ENCODE measurements at places on chromosomes 7 and 10.

- no peak for DNase-seq
Measured at GRCh38 chr7:92802406-92802805, 34.0 kb downstream of the CDK6 start.

GRCh38 chr10:97230146-97230545 is 44.4 kb upstream of the SLIT1 start:
- no peak for DNase-seq

GRCh38 chr10:30431435-30431911 is 2.5 kb upstream of the MAP3K8 start:
- DNase-seq: no peak

- DNase-seq: no peak
Measured at GRCh38 chr10:94997741-94998174, 59.3 kb downstream of the CYP2C9 start.

DNA sequence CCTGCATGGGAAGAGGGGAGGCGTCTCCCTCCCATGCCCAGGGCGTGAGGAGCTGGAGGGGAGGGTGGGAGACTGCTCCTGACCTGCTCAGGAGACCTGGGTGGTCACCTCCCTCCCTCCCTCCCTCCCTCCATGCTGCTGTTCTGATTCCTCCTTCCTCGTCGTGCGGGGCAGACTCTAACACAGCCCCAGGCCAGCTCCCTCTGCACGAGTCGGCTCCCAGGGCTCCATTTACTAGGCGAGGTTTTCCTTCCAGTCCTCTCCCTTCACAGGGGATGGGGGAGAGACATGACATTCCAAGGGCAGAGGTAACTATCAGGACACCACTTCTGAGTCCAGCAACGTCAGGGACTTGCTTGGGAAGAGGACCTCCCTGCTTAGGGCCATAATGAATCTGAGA is 23.6 kb downstream of the VIPR2 start:
- DNase-seq: no peak

- DNase-seq: no peak
Measured at GRCh38 chr7:3825491-3825890, 524.4 kb downstream of the SDK1 start.

- no peak for DNase-seq
Measured at GRCh38 chr7:111815354-111815753, 253.1 kb upstream of the IMMP2L start.

DNA sequence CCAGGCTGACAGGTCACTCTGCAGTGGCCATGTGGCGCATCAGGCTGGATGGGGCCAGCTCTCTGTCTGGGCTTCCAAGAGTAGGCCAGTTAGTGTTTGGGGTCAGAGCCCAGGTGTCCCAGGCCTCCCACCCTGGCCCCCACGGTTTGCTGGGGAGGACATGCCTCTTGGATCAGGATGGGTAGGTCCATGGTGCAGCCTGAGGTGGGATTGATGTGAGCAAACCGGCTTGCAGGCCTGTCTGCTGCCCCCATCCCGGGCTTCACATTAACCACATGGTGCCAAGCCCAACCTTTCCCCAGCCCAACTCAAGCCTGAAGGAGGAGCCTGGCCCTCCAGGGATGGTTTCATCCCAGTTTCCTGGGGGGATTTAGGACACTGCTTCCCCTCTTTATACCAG is 39.2 kb downstream of the LDB3 start:
- no peak for DNase-seq

DNA sequence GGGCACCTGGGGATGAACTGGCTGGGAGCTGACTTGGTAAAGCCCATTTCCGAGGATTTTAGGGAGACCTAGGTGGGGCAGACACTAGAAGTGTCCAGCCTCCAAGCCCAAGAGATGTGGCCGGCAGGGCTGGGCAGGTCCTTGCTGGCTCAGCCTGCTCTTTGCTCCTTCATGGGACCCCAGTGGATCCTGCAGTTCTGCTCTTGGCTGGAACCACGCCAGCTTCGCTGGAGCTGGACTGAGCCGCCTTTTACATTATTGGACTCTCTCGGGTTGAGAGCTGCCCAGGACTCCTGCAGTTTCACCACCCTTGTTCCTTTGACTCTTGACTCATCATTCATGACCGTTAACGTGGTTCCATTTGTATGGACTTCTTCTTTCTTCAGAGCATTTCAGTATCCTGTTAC is 5.7 kb downstream of the PPIF start:
- DNase-seq: no peak

DNA sequence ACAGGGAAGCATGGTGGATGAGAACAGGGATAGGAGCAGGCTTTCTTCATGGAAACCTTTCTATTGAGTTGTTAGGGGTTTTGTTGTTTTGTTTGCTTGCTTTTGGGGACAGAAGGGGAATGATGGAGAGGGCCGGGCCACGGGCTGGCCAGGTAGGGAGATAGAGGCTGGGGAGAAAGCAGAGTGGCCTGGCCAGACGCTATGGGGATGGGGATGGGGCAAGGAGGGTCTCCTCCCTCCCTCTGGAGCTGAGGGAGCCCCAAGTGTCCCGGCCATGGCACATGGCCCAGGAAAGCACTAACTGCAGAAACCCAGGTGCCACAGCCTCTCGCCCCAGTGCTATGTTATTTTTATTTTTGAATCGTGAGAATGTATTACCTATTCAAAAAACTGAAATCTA is 10.0 kb downstream of the AOC1 start:
- no peak for DNase-seq

GRCh38 chr10:131890276-131891195 is 10.3 kb upstream of the PPP2R2D start:
- DNase-seq: no peak

DNA sequence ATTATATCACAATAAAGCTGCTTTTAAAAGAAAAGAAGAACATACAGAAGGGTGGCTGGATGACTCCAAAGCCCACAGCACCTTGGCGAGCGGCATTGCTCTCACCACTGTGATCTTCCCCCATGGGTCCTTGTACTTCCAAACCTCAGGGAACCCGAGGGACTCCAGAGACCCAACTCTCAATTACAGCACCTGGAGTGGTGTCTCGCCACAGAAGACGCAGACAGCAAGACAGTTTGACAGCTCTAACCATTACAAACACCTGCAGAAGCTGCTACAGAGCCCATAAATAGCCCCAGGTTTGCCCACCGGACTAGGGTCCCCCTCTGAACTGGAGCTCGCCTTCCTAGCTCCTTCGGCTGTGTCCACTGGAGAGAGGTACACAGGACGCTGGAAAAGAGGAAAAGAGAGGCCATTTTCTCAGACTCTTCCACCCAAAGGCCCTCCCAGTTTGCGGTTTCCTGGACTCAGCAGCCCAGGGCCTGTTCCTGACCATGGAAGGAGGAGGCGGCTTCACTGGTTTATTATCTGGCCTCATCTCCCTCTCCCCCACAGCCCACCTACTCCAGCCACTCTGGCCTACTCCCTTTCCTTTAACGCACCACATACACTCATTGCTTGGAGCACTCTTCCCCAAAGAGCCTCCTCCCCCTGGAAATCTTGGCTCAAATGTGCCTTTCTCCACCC is 1.9 kb downstream of the PIK3AP1 start:
- no peak for DNase-seq

DNA sequence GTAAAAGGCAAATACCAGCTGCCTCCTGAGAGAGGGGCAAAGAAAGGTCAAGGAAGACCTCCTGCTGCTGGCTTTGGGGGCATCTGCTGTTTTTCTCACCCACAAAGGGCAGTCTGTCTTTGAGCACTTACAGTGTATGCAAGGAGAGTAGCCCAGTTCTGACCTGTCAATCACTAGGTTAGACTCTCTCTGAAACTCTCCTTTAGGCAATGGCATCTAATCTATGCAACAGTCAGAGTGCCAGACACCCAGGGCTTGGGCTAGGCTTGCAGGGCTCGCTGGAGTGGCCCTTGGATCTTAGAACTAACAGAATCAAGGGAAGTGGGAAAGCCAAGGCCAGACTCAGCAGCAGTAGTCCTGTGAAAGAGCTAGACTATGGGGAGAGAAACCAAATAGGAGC is 522.9 kb downstream of the NRG3 start:
- DNase-seq: no peak

DNA sequence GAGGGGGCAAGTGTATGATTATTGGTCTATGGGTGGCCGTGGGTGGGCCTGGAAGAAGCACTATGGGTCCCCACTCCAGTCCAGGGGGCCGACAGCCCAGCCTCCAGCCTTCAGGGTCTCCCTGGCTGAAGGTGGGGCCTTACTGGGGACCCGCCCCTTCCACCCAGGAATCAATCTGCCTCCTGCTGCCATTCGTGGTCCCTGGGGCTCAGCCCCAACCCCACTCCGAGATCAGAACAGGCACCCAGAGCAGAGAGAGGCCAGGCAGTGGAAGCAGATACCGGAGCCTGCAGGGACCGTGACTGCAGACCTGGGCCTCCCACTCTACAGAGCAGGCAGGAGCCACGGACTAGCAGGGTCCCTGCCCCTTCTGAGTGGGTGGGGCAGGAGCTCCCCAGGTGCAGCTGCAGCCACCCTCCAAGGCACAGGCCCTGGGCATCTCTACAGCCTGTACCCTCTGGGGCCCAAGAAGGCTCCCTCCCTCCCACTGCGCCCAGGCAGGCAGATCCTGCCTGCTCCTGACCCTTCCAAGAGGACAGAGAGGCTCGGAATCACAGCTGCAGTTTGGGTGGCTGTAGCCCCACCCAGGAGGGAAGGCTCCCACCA is 13.6 kb upstream of the FOXL3 start:
- no peak for DNase-seq

GRCh38 chr10:62270020-62270419 is 1.4 kb upstream of the RTKN2 start:
- no peak for DNase-seq

GRCh38 chr10:43176271-43176670 is 38.0 kb downstream of the CSGALNACT2 start:
- no peak for DNase-seq

- DNase-seq: no peak
Measured at GRCh38 chr10:103044942-103045489, 126.9 kb downstream of the CNNM2 start.

GRCh38 chr7:156022483-156023459 is 210.5 kb upstream of the SHH start:
- DNase-seq: no peak

DNA sequence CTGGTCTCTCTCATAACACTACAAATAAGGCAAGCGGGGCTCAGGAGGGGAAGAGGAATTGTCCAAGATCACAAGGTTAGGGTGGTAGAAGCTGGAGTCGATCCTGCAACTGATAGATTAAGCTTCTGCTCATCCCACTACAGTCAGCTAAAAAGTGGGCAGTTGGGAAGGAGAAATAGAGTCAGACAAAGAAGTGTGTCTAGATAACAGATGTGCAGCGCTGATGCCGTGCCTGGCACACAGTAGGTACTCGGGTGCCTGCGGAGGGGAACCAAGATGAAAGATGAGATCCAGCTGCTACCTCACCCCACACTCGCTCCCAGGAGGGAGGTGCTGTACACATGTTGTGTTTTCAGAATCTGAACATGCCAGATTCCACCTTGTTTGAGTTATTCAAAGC is 48.1 kb upstream of the TECTB start:
- DNase-seq: no peak

DNA sequence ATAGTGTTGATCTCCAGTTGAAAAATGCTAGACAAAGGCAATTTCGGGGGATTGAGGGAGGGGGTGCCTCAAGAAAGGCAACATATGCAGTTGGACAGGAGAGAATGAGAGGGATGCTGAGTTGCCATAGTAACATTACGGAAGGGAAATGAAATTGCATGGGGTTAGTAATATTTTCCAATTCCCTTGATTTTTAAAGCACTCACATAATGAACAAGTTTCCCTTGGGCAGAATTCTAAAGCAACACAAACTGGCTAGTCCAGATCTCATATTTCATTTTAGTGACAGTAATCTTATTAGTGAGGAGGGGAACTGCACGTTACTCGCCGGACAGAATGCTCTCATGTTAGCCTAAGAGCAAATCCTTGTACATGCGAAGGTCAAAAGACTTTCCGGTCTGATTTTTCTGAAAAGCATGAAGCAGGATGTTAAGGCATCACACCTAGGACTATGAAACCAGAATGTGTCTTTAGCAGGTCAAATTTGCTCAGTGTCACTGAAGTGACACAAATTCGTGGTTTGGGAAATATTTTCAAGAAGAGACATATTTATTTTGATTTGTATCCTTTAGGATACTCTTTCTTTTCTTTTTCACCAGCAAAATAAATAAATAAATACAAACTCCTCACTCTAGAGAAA is 165.5 kb downstream of the ANK3 start:
- no peak for DNase-seq

DNA sequence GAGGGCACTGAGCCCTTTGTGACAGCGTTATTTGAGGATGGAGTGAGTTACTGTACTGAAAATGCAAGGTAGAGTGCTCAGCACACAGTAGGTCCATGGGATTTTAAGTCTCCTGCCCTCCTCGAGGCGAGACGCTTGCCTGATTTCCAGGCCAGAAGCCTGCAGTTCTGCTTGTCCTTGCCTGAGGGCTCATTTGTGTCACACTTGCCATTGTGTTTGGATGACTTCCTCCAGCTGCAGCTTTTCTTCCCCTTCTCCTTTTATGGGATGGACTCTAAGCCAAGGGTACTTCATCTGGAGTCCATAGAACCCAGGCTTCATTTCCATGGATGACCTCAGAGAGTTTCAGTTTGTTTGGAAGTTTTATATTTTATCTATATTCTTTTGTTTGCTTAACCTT is 304.2 kb upstream of the BMPER start:
- DNase-seq: no peak

GRCh38 chr7:101728128-101728527 is 89.3 kb upstream of the CUX1 start:
- no peak for DNase-seq

GRCh38 chr7:10238641-10239040 is 735.0 kb upstream of the PHF14 start:
- no peak for DNase-seq

GRCh38 chr10:116163333-116164131 is 109.5 kb downstream of the GFRA1 start:
- no peak for DNase-seq

GRCh38 chr10:89909752-89910151 is 208.4 kb downstream of the KIF20B start:
- DNase-seq: no peak

- no peak for DNase-seq
Measured at GRCh38 chr10:14356921-14357320, 26.2 kb upstream of the FRMD4A start.

GRCh38 chr10:105010411-105011121 is 369.5 kb downstream of the SORCS3 start:
- DNase-seq: no peak

- no peak for DNase-seq
Measured at GRCh38 chr10:122786269-122786668, 59.4 kb downstream of the CUZD1 start.

DNA sequence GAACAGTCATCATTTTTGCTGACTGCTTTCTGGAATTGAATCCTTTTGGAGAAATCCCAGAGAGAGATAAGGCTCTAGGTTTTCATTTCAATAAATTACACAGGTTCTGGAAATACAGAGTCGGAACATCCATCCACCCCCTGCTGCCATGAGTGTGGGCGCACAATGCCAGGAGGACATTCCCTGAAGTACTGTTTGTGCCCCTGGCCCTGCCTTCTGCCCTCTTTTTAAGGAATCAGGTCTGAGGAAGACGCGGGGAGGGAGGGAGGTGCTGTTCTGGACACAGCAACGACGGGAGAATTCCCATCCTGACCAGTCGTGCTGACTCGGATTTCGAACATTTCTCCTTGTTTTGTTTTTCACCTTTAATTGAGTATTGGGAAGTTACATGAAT is 69.0 kb downstream of the SEC61G start:
- DNase-seq: no peak
